ENCODE measurements at places on chromosomes 12 and 14. TPM values are rescaled to one million over a fixed set of nuclear protein-coding genes. Genes with fewer than 3 reads are reported as not detected.

GRCh38 chr12:52524241-52524897 is 4.2 kb upstream of the KRT5 start:
- DNase-seq: no peak

DNA sequence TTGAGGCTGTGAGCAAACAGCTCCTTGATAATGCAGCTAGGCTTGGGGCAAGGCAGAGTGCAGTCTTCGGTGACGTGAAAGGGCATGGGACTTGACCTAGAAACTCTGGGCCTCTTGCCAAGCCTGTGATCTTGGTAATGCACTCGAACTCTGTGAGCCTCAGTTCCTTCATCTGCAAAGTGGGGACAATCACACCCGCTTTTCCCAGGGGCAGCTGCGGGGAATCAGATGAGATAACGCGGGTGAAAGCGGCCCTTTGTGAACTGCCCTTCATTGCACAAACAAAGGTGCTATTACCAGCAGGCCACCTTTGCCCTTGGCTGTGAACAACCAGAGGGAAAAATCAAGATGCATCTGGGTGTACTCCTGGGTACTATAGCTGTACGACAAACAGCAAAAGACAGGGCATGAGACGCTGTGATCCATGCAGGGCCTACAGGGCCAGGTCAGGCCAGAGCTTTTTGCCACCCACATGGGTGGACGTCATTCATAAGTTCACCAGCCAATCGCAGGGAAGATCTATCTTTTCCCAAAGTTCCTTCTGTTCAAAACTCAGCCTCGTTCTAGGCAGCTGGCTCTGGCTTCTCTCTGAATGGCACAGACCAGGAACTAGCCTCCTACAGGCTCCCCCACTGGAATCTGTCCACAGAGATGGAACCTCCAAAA is 3.2 kb downstream of the MSI1 start:
- no peak for DNase-seq

SLC2A14 gene
- total RNA-seq: 51.5 TPM

DNA sequence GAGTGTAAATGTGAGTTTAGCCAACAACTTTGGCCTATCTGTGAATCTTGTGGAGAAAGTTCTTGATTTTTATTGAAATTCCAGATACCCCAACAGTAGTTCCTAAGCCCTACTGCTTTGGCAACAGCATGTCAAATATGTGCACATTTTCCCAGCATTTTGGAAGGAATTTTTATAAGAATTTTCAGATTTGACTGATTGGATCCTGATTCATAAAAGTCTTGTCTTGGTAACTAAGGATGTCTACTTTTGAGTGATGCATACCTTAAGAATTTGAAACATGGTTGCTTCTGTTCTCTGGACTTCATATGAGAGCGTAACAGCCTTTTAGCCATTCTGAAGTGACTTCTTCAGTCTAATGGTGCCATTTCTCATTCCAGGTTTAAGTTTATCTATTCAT is 106.7 kb downstream of the ANO4 start:
- no peak for DNase-seq

- no peak for DNase-seq
Measured at GRCh38 chr12:3036901-3037600, 40.1 kb upstream of the TSPAN9 start.

- peak; percentile 86 for DNase-seq
Measured at GRCh38 chr14:94036313-94037167, 10.4 kb downstream of the OTUB2 start.

- peak; percentile 54 for DNase-seq
Measured at GRCh38 chr14:100898935-100899883, 4.3 kb downstream of the RTL1 start.

CARMIL3 gene
- 8.6 TPM for total RNA-seq

OR4E2 gene
- total RNA-seq: 0.19 TPM

NYNRIN gene
- total RNA-seq: 21.8 TPM

GRCh38 chr14:92382677-92383076 is 59.7 kb downstream of the SLC24A4 start:
- peak; percentile 52 for DNase-seq
